SJCRH30 (cell line): ENCODE measurements at places on chromosomes 1 and 21.

DNA sequence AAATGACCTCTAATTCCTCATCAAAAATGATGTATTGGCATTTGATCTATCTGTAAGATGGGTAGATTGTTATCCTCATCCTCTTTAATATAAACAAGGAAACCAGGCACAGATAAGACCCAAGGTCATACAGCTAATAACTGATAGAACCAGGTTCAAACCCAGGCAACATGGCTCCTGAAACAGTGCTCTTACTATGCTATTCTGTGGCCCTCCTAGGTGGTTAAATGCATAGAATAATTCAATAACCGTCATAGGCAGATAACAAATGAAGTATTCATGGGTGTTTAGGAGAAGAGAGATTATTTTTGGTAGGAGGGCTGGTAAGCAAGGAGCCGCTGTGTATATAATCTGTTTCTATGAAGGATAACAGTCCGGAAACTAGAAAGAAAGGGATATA lies 46.4 kb downstream of the DHX9 start:
- no peak for DNase-seq

GRCh38 chr1:114075105-114075504 lies 78.6 kb downstream of the SYT6 start:
- no peak for DNase-seq

DNA sequence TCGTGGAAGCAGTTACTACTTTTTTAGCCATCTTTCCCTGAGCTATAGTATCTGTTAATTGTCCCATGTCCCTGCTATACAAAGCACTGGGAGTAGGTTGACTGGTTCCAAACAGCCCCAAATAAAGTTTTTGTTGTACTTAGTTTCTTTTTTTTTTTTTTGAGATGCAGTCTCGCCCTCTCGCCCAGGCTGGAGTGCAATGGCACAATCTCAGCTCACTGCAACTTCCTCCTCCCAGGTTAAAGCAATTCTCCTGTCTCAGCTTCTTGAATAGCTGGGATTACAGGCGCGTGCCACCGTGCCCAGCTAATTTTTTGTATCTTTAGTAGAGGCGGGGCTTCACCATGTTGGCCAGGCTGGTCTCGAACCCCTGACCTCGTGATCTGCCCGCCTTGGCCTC lies 3.3 kb downstream of the NCSTN start:
- no peak for DNase-seq

- no peak for DNase-seq
These were observed 771 bp upstream of the NTNG1 start for GRCh38 chr1:107139833-107140702.

DNA sequence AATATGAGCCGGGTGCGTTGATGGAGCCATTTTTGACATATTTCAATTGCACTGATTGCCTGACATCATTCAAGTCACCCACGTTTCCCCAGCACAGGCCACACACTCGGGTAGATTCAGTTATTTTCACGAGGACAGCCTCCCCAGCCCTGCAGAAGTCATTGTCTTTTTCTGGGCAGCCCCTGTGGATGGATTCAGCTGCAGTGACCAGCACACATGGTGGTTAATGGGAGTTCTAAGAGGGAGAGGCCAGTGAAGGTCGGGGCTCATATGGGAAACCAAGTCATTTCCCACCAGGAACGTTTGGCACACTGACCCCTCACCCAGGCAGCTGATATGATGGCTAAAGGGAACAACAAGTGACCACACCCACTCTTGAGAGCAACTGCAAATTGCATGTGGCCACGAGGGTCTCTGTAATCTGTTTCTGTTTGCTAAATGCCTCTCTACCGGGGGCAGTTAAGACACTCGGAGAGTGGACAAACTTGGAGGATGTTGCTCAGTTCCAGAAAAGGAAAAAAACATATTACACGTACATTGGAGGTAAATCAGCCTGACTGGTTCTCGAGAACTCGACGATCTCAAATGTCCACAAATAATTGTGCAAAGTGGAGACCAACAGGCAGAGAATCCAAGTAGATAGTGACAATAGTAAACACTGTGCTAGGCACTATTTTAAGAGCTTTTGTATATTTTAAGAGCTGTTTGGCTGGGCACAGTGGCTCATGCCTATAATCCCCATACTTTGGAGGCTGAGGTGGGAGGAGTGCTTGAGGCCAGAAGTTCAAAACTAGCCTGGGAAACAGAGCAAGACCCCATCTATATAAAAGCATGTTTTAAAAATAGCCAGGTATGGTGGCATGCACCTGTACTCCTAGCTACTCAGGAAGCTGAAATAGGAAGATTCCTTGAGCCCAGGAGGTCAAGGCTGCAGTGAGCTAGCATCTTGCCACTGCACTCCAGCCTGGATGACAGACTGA lies 167.2 kb upstream of the IRF2BP2 start:
- peak; percentile 28 for DNase-seq

GRCh38 chr1:119739150-119739549 lies 27.4 kb downstream of the PHGDH start:
- no peak for DNase-seq

DNA sequence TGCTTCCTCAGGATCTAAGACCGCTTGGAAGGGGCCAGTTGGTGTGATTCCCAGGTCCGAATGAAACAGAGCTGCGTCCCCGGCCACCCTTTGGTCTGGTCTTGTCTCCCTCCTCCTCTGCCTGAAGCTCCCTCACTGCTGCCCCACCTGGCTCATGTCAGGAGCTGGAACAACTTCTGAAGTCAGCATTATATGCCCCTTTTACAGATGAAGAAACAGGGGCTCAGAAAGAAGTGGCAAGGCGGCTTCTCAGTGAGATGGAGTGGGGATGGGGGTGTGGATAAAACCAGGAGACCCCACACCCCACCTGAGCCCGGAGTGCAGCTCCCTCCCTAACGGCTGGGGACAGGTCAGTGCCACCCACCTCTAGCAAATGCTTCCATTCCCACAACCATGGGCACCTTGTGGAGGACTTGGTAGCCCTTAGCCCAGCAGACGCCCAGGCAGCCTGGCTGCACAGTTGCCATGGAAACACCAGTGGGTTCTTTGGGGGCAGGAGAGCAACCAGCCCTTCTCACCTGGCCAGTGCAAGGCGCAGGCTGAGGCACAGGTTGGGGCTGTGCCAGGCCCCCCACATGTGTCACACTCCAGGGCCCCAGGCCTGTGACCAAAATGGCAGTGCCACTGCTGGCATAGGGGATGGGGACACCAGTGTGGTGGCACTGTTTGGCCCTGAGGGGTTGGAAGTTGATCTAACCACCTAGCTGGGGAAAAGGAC lies 31.9 kb upstream of the ECE1 start:
- DNase-seq = peak; percentile 41

GRCh38 chr21:42171091-42172053 lies 47.6 kb upstream of the ABCG1 start:
- DNase-seq = no peak

DNA sequence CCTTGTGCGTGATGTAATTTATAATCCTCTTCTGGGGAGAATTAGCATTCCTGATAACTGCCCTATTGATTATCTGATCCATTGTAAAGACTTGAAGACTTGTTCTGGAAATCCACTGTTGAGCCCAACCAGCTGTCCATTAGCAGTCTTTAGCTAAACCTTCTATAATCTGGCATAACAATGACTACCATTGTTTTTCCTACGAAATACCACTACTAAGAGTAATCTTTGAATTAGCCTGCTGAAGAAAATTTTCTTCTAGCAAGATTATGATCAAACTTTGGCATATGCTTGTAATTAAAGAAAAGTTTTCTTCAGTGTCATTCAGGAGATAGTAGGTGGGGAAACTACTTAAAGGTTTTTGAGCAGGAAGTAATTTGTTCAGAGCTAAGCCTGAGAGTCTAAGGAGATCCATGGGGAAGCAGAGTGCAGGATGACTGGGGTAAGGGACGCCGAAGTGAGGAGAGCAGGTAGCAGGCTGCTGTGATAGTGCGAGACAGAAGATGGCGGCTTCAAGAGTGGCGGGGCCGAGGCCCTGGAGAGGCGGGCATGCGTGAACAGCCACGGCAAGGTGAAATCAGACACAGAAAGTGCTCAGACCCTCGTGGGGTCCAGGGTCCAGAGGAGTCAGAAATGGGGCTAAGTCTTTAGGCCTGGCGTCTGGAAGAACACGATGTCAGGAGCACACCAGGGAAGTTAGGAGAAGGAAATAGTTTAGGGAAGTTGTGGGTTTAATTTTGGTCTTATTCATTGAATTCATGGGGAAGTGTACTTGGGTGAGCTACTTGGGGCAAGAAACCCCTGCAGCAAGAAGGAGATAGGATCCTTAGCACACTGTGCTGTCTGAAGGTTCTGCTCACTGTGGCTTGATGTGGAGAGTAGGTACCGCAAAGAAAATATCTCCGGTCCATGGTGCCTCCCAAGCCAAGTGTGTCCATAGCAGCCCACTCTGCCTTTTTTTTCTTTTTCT lies 112.6 kb upstream of the ADAR start:
- DNase-seq = no peak

- no peak for DNase-seq
These were observed 202.4 kb downstream of the SMYD3 start for GRCh38 chr1:246304484-246305259.

- DNase-seq = no peak
These were observed 204.9 kb upstream of the USP24 start for GRCh38 chr1:55420026-55420425.

DNA sequence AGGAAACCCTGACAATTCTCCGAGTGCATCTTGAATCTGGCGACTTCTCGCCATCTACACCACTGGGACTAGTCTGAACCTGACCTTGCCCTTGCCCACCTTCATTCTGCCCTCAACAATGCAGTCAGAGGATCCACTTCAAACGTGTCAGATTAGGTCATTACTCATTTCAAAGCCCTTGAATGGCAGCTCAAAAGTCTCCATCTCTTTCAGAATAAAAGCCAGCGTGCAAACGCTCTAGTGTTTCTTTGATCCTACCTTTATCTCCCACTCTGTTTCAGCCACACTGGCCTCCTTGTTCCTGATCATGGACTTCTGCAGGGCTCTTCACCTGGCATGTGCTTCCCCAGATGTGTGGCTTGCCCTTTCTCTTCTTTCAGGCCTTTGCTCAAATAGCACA lies 31.3 kb downstream of the SLC30A1 start:
- DNase-seq = no peak

DNA sequence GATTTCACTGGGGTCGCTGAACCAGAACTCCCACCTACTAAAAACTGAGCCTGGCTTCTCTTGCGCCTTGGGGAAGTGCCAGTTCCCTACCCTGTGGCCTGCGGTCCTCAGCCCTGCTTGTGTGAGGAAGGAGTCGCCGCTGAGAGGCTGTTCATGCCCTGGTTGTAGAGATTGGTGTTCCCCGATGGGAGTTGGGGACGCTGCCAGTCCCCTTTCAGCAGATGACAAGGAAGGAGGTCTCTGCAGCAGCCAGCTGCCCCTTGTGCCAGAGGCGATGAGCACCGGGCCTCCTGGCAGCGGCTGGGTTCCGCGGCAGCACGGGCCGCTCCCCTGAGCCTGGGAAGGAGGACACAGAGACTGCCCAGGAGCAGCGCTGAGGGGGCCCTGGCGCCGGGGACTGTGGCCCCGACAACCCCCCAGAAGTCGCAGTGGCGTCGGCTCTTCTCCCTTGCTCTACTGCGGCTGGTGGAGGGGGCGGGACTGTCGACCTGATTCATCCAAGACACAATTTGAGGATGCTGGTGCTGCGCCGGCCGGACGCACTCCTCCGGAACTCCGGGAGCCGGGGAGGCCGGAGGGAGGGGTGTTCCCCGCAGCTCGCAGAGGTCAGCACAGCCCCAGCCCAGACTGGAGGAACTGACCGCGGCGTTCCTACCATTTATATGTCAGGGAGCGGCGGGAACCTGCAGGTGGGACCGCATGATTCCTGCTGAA lies 12.0 kb upstream of the ADORA3 start:
- no peak for DNase-seq

DNA sequence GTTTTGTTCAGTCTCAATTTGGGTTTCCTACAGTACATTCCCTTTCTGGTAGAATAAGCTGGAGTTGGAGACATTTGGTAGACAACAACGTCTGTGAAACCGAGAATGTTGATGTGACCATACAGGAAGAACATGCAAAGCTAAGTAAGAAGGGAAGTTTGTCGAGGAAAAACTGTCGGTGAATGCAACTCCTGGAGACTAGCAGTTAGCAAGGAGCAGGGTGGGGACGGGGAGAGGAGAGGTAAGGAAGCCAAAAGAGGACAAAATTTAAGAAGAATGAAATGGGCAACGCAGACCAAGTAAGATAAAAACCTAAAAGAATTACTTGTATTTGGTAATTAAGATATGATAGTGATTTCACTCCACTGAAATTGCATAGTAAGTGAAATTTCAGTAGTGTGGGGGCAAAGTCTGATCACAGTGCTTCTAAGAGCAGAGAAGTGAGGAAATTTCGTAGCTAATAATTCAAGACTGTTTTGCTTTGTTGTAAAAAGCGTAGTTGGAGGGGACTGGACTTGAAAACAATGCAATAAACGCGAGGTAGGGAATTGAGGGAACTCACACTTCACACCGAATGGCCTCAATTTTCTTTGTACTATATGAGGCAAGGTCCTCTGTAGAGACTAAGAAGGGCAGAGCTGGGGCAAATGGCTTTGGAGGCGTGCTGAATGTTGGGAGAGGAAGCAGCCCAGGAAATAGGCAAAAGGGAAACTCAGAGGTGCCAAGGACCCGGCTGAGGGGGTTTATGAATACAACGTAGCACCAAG lies 787 bp upstream of the GIPC2 start:
- no peak for DNase-seq
